Naive thymus-derived CD4-positive, alpha-beta T cell (primary cell): ENCODE measurements at places on chromosomes 1 and 21. TPM values are rescaled to one million over a fixed set of nuclear protein-coding genes. Genes with fewer than 3 reads are reported as not detected.

NIPAL3 gene
- polyA plus RNA-seq = 127 TPM

PHACTR4 gene
- 22.9 TPM for polyA plus RNA-seq

CD52 gene
- polyA plus RNA-seq = 8,133 TPM

KLF17 gene
- not detected for polyA plus RNA-seq

CCDC181 gene
- polyA plus RNA-seq = not detected

C1orf167 gene
- polyA plus RNA-seq = 0.45 TPM

MAN1C1 gene
- 30.4 TPM for polyA plus RNA-seq

ZFYVE9 gene
- 1.8 TPM for polyA plus RNA-seq

HSPG2 gene
- polyA plus RNA-seq = 1.0 TPM

ZNF683 gene
- not detected for polyA plus RNA-seq

C1QB gene
- not detected for polyA plus RNA-seq

CLCN6 gene
- polyA plus RNA-seq = 3.4 TPM

LCA5L gene
- polyA plus RNA-seq = not detected

CRP gene
- not detected for polyA plus RNA-seq

SPRR2B gene
- not detected for polyA plus RNA-seq

LIN28A gene
- not detected for polyA plus RNA-seq

OLFML3 gene
- not detected for polyA plus RNA-seq

NUP210L gene
- not detected for polyA plus RNA-seq

ENAH gene
- polyA plus RNA-seq = not detected

ADORA1 gene
- not detected for polyA plus RNA-seq

MATN1 gene
- polyA plus RNA-seq = not detected

HRNR gene
- not detected for polyA plus RNA-seq

PSMD4 gene
- 239 TPM for polyA plus RNA-seq

GBP7 gene
- not detected for polyA plus RNA-seq

FMOD gene
- not detected for polyA plus RNA-seq

NCSTN gene
- 85.3 TPM for polyA plus RNA-seq

MIXL1 gene
- polyA plus RNA-seq = not detected

SLC1A7 gene
- not detected for polyA plus RNA-seq
